ENCODE measurements at places on chromosomes 11 and 22. TPM values are rescaled to one million over a fixed set of nuclear protein-coding genes. Genes with fewer than 3 reads are reported as not detected.

The ACR gene
- total RNA-seq = not detected

The KRTAP5-8 gene
- not detected for total RNA-seq

The SMIM35 gene
- not detected for total RNA-seq

The TCN2 gene
- total RNA-seq = 0.12 TPM

The RAB39A gene
- total RNA-seq = 15.6 TPM

The DEUP1 gene
- not detected for total RNA-seq

The SPA17 gene
- 30.5 TPM for total RNA-seq

The EIF1AD gene
- total RNA-seq = 58.6 TPM

The BBOX1 gene
- not detected for total RNA-seq

The KRTAP5-5 gene
- total RNA-seq = not detected

The RTN4R gene
- total RNA-seq = 1.7 TPM

The TSSK2 gene
- not detected for total RNA-seq

The KCNQ1OT1 gene
- total RNA-seq = 0.77 TPM

The PGA5 gene
- not detected for total RNA-seq

The TSPAN4 gene
- 37.3 TPM for total RNA-seq

The WNT11 gene
- total RNA-seq = 1.4 TPM

The LARGE2 gene
- total RNA-seq = 1.0 TPM

The FADS2 gene
- total RNA-seq = 21.3 TPM

The DBX1 gene
- not detected for total RNA-seq

The EFCAB6 gene
- 3.1 TPM for total RNA-seq

The SOX6 gene
- 3.0 TPM for total RNA-seq

The RIN1 gene
- total RNA-seq = 14.6 TPM

The DGCR6 gene
- not detected for total RNA-seq

The ILK gene
- total RNA-seq = 120 TPM

The TYR gene
- not detected for total RNA-seq

The MMP13 gene
- total RNA-seq = not detected

The PHLDB1 gene
- total RNA-seq = 36.8 TPM

The PLAAT2 gene
- total RNA-seq = 4.1 TPM

The MFNG gene
- total RNA-seq = 3.0 TPM

The CENPM gene
- 57.3 TPM for total RNA-seq

The OR8G1 gene
- total RNA-seq = not detected

The TEAD1 gene
- 37.2 TPM for total RNA-seq

The ASCL3 gene
- not detected for total RNA-seq

The MTMR3 gene
- 11.8 TPM for total RNA-seq

The CTNND1 gene
- total RNA-seq = 75.8 TPM

The CRYBB3 gene
- total RNA-seq = not detected

The OR2AT4 gene
- total RNA-seq = under 0.01 TPM

The BRSK2 gene
- total RNA-seq = not detected

The PLA2G3 gene
- total RNA-seq = 0.80 TPM

The PIWIL4 gene
- 1.2 TPM for total RNA-seq

The HOATZ gene
- not detected for total RNA-seq

The MS4A12 gene
- total RNA-seq = not detected

The RIMBP3C gene
- total RNA-seq = not detected

The OR8D1 gene
- not detected for total RNA-seq

The CPT1B gene
- 7.9 TPM for total RNA-seq

The DAGLA gene
- total RNA-seq = 0.91 TPM

The PATE2 gene
- 0.29 TPM for total RNA-seq

The RIBC2 gene
- total RNA-seq = 1.3 TPM

The SULT4A1 gene
- total RNA-seq = 1.0 TPM

The OR10A2 gene
- not detected for total RNA-seq

The POU2AF3 gene
- not detected for total RNA-seq
